ENCODE measurements at places on chromosomes 5 and 9.

DNA sequence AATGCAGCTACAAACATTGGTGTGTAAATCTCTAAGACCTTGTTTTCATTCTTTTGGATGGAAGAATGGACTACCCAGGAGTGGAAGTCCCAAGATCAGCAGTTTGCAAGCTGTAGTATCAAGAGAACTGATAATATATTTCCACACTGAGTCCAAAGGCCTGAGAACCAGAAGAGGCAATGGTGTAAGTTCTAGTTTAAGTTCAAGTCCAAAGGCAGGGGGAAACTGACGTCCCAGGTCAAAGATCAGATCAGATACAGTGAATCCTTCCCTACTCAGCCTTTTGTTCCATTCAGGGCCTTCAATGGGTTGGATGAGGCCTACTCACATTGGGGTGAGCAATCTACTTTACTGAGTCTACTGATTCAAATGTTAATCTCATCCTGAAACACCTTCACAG is 80.3 kb upstream of the ERBIN start:
- no peaks in the 10 kb centered on the region for H3K27me3 ChIP-seq
- no peak overlapping the region for H3K4me3 ChIP-seq
- no peaks in the 10 kb centered on the region for H3K4me1 ChIP-seq
- H3K36me3 ChIP-seq = no peaks in the 10 kb centered on the region

GRCh38 chr9:127589955-127590370 is 22.1 kb upstream of the STXBP1 start:
- H3K4me1 ChIP-seq = peaks cover 2% of the 10 kb centered on the region
- no peak overlapping the region for H3K4me3 ChIP-seq
- H3K27ac ChIP-seq = no peak overlapping the region
- no peaks in the 10 kb centered on the region for H3K27me3 ChIP-seq
- DNase-seq = peak; percentile 78
- H3K36me3 ChIP-seq = no peaks in the 10 kb centered on the region

DNA sequence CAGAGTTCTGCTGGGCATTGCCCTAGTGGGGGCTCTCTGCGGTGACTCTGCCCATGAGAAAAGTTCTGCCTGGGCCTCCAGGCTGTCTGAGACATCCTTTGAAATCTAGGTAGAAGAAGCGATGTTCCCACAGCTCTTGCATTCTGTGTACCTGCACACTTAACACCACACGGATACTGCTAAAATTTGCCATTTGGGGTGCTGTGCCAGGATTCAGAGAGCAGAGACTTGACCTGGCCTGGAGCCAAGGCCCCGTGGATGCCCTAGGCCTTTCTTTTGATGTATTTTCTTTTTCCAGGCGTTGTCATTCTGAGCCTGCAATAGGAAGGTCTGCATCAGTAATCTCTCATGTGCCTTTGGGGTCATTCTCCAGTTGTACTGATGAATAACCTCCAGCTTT is 89.3 kb upstream of the IL12B start:
- no peaks in the 10 kb centered on the region for H3K4me1 ChIP-seq
- H3K4me3 ChIP-seq = no peak overlapping the region
- DNase-seq = no peak
- no peaks in the 10 kb centered on the region for H3K27me3 ChIP-seq
- H3K36me3 ChIP-seq = no peaks in the 10 kb centered on the region
- H3K27ac ChIP-seq = no peak overlapping the region

DNA sequence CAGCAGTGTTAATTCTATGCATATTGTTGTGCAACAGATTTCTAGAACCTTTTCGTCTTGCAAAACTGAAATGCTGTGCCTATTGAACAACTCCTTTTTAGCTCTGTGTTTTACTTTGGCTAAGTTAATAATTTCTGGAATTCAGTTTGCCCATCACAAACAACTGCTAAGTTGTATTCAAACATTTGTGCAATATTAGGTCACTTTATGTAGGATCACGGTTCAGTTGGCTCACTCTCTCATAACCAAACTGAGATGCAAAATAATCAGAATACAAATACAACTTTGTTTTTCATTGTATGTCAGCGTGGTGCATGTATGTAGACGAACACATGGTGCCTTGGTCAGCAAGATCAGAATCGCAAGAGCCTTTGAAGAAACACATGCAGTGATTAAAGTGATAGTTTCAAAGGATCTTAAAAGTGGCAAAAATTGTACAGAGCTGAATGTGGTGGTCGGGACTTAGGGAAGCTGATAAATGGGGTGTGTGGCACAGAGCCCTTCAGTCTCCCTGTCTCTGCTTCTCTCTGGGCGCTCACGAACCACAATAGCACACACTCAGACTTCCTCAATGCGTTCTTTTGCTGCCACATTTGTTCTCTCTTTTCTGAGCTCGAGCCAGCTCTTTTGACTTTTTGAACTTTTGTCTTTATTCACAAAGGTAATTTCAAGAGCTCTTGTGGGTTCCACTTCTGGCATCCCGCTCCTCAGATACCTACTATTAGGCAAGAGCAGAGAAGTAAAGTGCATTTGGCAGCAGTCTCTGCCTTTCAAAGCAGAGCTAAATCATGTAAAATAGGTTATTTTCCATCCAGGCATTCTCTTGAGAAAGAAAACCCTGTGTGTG is 112.4 kb upstream of the CTSL start:
- H3K36me3 ChIP-seq = peaks cover 11% of the 10 kb centered on the region
- H3K27ac ChIP-seq = no peak overlapping the region
- H3K4me3 ChIP-seq = no peak overlapping the region

DNA sequence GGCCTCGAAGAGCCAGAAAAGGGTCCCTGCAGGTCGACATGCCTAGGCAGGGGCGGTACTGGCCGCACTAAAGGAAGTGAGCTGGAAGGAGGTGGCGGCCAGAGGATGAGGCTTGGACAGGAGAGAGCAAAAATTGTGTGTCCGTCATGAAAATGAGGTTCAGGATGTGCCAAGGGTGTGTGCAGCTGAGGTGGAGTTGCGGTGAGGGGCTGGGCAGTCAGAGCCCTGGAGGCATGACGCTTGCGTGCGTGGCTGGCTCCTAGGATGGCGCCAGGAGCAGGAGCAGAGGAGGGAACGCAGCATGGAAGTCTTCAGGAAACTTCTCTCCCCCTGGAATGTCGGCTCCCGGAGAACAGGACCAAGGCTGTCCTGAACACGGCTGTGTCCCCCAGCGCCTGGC is 5.5 kb upstream of the PDLIM7 start:
- peaks cover 18% of the 10 kb centered on the region for H3K27me3 ChIP-seq
- no peak overlapping the region for H3K27ac ChIP-seq

DNA sequence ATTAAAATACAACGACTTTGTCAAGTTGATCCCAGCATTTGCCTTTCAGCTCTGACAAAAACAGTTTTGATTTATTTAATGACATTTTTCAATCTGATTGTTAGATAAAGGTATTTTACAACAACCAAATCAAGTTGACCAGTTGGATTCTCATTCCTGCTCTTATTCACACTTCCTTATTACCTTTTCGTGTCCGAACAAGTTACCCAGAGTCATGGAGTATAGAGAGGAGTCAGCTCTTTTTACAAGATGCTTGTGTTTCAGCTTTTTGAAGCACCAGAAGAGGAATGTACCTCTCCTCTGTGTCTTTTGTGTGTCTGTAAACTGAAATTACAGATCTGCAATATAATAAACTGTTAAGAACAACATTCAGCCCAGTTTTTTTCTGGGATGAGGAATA is 151.3 kb upstream of the TMEM161B start:
- no peaks in the 10 kb centered on the region for H3K4me1 ChIP-seq

- no peak overlapping the region for H3K4me3 ChIP-seq
- no peaks in the 10 kb centered on the region for H3K4me1 ChIP-seq
- H3K36me3 ChIP-seq = no peaks in the 10 kb centered on the region
- no peak overlapping the region for H3K27ac ChIP-seq
- no peak for DNase-seq
These were observed 102.0 kb upstream of the DMAC1 start for GRCh38 chr9:7901621-7902020.

- H3K27me3 ChIP-seq = no peaks in the 10 kb centered on the region
- H3K27ac ChIP-seq = no peak overlapping the region
- H3K36me3 ChIP-seq = peaks cover 12% of the 10 kb centered on the region
- H3K4me1 ChIP-seq = no peaks in the 10 kb centered on the region
- no peak for DNase-seq
These were observed 44.6 kb downstream of the CXXC5 start for GRCh38 chr5:139692679-139693308.

DNA sequence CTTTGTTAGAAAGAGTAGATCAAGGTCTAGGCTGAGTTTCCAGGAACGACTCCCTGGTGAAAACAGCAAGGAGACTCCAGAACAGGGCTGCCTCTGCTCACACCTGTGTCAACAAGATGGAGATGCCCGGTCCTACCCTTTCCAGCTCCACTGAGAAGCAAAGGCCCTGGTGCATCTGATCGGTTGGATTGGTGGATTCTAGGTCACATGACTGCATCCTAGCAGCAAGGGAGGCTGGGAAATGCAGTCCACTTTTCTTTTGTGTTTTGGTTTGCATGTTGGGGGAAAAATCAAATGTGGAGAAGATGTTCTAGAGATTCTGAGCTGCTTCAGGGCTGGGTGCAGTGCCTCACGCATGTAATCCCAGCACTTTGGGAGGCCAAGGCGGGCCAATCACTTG is 82.0 kb upstream of the TRIO start:
- H3K4me1 ChIP-seq = no peaks in the 10 kb centered on the region
- no peak overlapping the region for H3K27ac ChIP-seq
- no peak overlapping the region for H3K4me3 ChIP-seq

- H3K4me1 ChIP-seq = peaks cover 2% of the 10 kb centered on the region
- H3K4me3 ChIP-seq = no peak overlapping the region
- peaks cover 5% of the 10 kb centered on the region for H3K36me3 ChIP-seq
- no peak for DNase-seq
These were observed 36.7 kb downstream of the RAI14 start for GRCh38 chr5:34692786-34693185.

DNA sequence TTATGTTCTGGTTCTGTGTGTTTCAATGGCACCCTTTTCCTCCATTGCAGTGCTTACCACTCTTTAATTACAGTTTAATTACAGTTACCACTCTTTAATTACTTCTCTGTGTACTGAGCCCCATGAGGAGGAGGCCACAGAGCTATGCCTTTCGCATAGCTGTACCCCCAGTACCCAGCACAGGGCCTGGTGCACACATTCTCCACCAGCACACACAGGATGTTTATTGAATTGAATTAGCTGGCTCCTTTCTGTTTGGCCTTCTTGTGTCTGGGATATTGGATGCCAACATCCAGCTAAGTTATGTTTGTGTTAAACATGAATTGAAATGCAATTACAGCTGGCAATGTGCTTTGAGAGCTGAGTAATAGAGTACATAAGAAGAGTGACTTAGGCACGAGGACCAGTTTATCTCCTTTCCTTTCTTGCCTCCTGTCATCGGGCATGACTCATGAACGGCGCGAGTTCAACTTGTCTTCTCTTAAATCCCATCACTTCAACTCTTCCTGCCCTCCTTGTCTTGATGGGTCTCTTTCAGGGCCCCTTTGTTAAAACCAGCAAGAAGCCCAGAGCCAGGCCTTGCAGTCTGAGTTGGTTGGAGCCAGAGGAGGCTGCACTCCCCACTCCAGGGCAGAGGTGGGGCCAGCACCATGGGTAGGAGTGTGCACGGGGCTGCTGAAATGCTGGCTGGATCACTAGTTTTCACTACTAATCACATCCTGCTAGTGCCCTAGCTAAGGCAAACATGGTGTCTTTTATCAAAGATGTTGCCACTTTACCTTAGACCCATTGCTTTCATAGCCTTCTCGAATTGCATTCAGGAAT is 37.4 kb downstream of the MVB12B start:
- H3K4me3 ChIP-seq = no peak overlapping the region
- no peaks in the 10 kb centered on the region for H3K4me1 ChIP-seq
- no peak overlapping the region for H3K27ac ChIP-seq
- no peaks in the 10 kb centered on the region for H3K27me3 ChIP-seq
- no peak for DNase-seq
- no peaks in the 10 kb centered on the region for H3K36me3 ChIP-seq

DNA sequence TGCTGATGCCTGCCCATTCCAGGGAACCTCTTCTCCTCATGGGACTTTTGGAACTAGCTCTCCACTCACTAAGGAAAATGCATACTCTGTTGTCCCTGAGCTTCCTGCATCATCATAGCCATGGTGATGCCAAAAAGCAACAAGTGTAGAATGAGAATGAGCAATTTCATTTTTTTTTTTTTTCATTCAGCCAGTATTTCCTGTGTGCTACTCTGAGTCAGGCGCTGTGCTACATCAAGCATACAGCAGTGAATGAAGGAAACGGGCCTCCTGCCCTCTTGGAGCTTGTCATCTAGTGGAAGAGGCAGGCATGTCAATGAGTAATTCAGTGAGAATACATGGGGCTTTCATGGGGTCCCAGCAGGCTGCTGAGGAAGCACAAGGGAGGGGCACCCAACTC is 483.1 kb downstream of the BNC2 start:
- DNase-seq = no peak
- H3K4me3 ChIP-seq = no peak overlapping the region
- no peaks in the 10 kb centered on the region for H3K27me3 ChIP-seq
- no peaks in the 10 kb centered on the region for H3K4me1 ChIP-seq
- H3K27ac ChIP-seq = no peak overlapping the region

- H3K27ac ChIP-seq = no peak overlapping the region
- no peak overlapping the region for H3K4me3 ChIP-seq
- no peak for DNase-seq
- no peaks in the 10 kb centered on the region for H3K27me3 ChIP-seq
These were observed 53.4 kb downstream of the COL23A1 start for GRCh38 chr5:178536541-178537466.

- H3K4me3 ChIP-seq = no peak overlapping the region
- H3K27ac ChIP-seq = no peak overlapping the region
- no peak for DNase-seq
- H3K4me1 ChIP-seq = no peaks in the 10 kb centered on the region
- no peaks in the 10 kb centered on the region for H3K36me3 ChIP-seq
These were observed 189.1 kb upstream of the SLC12A2 start for GRCh38 chr5:127894461-127894860.

- no peak overlapping the region for H3K27ac ChIP-seq
- H3K27me3 ChIP-seq = no peaks in the 10 kb centered on the region
- H3K4me1 ChIP-seq = peaks cover 43% of the 10 kb centered on the region
- peaks cover 39% of the 10 kb centered on the region for H3K36me3 ChIP-seq
- no peak for DNase-seq
These were observed 30.9 kb downstream of the FABP6 start for GRCh38 chr5:160260006-160260775.

GRCh38 chr5:122906768-122907167 is 61.4 kb downstream of the SNX24 start:
- no peak overlapping the region for H3K27ac ChIP-seq
- H3K27me3 ChIP-seq = no peaks in the 10 kb centered on the region
- DNase-seq = no peak

- no peaks in the 10 kb centered on the region for H3K27me3 ChIP-seq
- no peak overlapping the region for H3K4me3 ChIP-seq
- H3K27ac ChIP-seq = no peak overlapping the region
- H3K36me3 ChIP-seq = no peaks in the 10 kb centered on the region
- H3K4me1 ChIP-seq = no peaks in the 10 kb centered on the region
These were observed 111.1 kb upstream of the S1PR3 start for GRCh38 chr9:88880199-88880598.

DNA sequence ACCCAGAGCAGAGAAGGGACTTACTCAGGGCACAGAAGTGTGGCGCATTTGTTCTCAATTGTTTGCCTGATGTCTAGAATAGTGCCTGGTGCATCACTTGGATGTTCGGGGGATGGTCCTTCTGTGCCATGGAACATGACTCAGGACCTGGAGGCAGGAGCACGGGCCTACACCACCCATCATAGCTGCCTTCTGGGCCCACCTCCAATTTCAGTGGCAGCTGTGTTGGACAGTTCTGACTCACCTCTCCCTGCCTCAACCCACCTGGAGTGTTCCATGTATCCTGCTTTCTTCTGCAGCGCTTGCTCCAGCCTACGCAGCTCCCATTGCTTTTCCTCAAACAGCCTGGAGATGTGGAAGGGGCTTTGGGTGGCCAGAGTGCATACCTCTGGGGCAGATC is 12.5 kb upstream of the CXCL14 start:
- H3K4me3 ChIP-seq = no peak overlapping the region
- H3K27me3 ChIP-seq = no peaks in the 10 kb centered on the region
- DNase-seq = no peak
- H3K27ac ChIP-seq = no peak overlapping the region
- H3K36me3 ChIP-seq = no peaks in the 10 kb centered on the region

- H3K4me1 ChIP-seq = no peaks in the 10 kb centered on the region
- peak; percentile 16 for DNase-seq
- no peak overlapping the region for H3K4me3 ChIP-seq
These were observed 65.4 kb upstream of the ARAP3 start for GRCh38 chr5:141747152-141748141.
